ENCODE measurements at places on chromosomes 12 and 14.

- peak; percentile 84 for DNase-seq
Observed at GRCh38 chr12:56193025-56193578, 3.8 kb upstream of the SMARCC2 start.

- peak; percentile 85 for DNase-seq
Observed at GRCh38 chr12:54398995-54399793, 14.7 kb upstream of the ZNF385A start.

GRCh38 chr14:42806909-42807315 lies 1200.2 kb downstream of the LRFN5 start:
- no peak for DNase-seq

DNA sequence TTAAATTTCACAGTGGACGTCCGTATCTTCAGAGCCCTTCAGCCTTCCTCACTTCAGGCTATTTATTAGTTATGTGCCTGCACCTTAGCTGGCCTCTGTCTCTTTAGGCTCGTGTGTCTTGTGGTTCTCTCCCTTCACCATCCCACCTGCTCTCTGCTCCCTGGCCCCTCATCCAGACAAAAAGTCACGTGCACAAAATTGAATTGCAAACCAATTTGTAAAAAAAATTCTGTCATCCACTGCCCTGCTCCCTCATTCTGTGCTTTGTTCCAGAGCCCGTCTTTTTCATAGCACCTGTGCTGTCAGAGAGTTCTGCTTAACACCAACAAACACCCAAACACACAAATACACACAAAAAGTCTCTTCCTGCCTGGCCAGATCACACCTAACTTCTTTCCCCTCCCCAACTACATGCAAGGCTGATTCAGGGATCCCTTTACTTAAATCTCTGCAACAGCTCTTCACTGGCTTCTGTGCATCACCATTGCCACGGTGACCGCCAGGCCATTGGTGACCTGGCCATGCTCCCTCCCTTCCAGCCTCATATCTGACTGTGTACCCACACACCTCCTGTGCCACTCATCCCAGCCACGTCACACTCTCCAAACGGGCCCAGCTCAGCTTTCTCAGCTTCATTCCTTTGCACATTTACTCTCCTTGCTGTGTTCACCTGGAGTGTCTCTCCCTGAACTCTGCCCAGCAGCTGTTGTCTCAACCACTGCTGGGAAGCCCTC lies 205.7 kb downstream of the TTC8 start:
- no peak for DNase-seq

DNA sequence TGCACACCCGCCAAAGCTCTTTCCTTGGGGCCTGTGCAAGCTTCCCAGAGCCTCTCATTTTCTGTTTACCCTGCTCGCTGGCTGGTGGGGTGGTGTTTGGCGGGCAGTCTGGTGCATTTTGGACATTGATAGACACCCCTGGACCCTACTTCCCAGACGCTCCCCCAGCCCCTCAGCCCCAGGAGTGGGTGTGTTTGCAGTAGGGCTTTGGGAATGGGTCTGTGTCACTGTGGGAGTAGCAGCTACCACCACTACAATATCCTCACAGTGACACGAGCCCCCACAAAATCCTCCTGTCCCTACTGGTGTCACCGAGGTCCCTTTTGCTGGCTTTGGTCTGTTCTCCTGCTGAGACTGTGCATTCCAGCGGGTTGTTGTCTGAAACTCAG lies 371.3 kb downstream of the TMEM121 start:
- DNase-seq: no peak

DNA sequence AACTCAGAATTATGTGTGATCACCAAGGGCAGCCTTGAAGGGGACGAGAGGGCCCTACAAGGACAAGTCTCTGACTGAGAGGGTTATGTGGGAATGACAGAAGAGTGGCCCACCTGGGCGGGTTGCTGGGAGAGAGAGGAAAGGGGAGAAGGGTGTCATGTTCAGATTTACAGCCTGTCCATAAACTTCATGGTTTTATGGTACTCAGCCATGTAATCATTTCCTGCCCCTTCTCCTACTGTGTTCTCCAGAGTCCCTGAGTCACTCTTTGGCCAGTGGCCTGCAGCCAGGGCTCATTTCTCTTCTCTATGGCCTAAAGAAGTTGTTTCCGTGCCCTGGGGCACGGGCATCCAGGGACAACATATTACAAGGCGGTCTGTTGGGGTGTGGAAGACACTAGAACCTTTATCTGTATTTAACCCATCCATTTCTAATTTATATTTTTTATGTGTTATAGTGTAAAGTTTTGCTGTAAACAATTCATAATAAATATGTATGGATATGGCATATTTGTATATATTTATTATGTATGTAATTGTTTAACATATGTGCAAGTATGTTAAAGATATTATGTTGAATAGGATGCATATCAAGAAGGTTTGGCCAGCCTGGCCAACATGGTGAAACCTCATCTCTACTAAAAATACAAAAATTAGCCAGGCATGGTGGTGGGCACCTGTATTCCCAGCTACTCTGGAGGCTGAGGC lies 26.9 kb downstream of the DDX47 start:
- DNase-seq: no peak

DNA sequence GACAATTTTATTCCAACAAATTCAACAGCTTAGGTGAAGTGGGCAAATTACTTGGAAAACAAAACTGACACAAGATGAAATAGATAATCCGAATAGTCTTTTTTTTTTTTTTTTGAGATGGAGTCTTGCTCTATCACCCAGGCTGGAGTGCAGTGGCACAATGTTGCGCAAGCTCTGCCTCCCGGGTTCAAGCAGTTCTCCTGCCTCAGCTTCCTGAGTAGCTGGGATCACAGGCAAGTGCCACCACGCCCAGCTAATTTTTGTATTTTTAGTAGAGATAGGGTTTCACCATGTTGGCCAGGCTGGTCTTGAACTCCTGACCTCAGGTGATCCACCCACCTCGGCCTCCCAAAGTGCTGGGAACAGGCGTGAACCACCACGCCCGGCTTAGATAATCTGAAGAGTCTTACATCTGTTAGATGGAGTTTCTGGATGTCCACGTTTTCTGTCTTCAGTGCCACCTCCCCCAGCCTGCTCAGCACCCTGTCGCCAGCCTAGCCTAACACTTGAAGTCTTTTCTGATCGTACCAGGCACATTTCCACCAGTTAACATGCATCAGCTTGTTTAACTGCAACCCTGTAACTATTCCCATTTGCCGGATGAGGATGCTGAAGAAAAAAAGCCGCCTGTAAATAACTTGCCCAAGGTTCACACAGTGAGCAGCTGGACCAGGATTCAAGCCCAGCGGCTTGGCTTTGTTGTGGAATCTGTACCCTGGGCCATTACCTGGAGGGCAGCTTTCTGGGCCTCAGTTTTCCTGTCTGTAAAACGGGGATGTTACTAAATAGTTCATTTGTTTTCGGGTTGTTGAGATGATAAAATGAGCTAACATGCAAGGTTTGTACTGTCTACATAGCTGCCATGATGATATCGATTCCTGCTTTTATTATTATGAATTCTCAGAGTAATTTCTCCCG lies 26.4 kb downstream of the FBRSL1 start:
- no peak for DNase-seq

- DNase-seq: no peak
Observed at GRCh38 chr12:66405395-66405794, 103.1 kb downstream of the HELB start.

DNA sequence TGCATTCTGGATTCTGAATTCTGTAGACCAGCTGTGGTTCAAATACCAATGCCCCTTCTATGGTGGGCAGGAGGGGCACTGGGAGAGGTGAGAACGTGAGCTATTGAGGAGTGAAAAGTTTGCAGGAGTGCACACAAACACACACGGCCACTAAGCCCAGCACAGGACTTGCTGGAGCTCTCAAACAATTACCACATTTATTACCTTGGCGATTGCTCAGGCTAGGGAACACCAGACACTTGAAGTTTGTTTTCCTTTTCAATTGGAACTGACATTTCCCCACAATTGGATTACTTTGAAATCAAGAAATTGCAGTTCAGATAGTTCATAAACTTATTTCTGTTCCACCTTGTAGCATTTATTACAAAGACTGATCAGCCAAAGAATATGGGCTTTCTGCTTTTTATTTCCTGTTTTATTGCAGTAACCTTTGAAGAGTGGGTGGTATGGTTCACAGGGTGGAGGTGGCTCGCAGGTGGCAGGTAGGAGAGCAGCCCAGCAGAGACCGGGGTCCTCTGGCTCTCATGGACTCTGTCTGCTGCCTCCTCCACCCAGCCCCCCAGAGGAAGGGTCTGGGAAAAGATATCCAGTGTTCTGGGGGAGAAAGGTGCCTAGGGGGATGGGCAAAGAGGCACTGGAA lies 429.8 kb upstream of the CCDC196 start:
- no peak for DNase-seq

DNA sequence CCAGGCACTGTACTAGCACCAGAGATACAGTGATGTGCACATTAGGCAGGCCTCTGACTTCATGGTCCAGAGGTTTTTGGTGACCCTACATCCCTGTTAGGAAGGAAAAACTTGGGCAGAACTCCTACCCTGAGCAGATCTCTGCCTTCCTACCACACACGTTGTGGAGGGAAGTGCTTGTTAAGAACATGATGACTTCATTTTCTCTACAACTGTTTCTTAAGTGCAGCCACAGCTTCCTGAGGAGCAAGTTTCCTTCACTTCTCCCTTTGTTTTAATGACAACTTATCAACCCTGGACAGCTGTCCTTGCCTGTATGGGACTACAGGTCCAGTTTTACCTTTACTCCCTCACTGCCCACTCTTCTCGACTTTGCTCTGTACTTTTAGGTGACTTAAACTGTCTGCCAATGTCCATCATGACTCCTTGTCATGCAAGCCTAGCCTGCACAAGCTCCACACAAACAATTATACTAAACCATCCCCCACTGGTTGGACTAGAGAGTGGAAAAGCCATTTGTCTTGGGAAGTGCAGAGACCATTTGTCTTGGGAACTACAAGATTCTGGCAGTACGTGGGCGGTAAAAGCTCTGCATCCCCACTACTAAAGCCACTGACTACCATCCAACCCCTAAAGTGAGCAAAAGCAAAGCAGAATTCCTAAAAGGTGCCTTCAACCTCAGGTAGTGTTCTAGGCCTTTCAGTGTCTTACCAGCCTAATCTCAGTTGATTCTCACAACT lies 359.8 kb downstream of the EGLN3 start:
- DNase-seq: no peak

DNA sequence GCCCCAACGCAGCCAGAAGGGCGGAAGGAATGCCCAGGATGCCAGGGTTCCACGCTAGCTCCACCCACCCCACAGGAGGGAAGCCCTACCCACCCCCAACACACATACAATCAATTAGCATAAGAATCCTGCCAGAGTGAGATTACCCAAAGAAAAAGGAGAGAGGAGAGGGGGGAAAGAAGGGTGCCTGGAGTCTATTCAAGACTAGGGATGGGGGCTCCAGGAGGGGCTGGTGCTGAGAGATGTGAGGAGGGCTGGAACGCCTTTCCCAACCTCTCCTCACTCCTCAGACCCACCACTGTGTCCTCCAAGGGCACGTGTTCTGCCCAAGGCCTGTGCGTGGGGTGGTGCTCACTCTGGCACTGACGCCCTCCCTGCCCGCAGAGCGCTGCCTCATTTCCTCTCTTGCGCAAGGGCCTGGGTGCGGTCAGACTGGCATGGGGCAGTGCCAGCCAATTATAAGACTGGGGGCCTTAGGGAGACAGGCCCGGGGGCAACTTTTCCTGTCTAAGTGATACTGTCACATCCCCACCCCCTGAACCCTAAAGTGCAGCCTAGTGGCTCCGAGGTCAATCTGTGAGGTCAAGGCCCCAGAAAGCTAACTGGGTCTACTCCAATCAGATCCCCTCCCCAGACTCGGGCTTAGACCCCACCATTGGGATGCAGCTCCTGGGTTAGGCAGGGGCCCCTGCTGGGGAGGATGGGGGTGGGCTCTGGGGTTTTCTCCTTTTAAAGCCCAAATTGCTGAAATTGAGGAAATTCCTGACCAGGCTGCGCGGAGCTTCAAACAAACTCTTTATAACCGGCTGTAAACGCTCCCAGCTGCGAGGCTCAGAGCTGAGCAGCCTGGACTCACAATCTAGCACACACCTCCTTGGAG lies 10.2 kb upstream of the ITGB7 start:
- DNase-seq: peak; percentile 36

GRCh38 chr14:92563765-92564285 lies 50.2 kb downstream of the RIN3 start:
- no peak for DNase-seq

DNA sequence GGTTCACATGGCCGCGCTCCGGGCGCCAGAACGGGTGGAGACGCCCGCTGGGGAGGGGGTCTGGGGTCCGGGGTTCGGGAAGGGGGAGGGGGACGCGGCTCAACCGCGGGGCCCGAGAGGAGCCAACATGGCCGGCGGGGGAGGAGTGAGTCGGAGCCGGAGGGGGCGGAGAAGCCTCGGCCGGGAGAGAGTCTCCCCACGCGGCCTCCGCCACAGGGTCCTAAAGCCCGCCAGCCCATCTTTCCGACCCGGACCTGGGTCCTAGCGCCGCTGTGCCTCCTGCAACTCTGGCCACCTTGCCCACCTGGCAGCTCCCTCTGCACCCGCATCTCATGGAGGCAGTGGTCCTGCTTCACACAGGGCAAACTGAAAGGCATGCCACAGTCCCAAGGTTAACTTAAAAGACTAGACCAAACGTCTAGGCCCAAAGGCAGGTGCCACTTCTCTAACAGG lies at the start of gene BAZ2A:
TSS of gene BAZ2A (minus strand) at position 147 of the 453 bp plus-strand sequence. CDS start 12,796 bp downstream, outside the sequence.
- peak; percentile 79 for DNase-seq

- no peak for DNase-seq
Observed at GRCh38 chr12:132686825-132687210, 324 bp downstream of the POLE start.

DNA sequence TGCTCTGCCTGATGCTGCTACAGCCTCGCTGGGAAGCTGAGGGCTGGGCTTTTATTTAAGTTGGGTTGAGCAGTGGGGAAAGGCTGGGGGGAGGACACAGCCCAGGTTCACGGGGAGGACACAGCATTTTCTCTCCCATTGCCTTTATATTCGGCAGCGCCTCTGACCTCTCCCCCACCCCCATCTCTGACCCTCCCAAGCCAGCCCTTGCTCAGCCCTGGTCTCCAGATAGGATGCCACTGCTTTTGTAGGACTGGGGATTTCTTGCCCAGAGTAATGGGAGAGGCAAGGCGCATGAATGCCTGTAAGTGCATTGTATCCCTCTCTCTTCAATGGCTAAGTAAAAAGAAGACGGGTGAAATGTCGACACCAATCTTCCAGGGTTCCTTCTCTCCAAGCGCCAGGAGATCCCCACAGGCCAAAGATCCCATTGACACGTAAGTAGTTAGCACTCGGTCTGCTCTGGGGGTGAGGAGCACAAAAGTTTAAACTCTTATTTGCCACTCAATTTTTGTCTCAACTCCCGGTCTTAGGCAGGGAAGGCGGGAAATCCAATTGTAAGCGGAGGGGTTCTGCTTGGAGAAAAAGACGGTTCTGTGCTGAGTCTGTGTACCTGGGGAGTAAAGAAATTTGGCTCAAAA lies 4.6 kb downstream of the HOXC4 start:
- DNase-seq: no peak

DNA sequence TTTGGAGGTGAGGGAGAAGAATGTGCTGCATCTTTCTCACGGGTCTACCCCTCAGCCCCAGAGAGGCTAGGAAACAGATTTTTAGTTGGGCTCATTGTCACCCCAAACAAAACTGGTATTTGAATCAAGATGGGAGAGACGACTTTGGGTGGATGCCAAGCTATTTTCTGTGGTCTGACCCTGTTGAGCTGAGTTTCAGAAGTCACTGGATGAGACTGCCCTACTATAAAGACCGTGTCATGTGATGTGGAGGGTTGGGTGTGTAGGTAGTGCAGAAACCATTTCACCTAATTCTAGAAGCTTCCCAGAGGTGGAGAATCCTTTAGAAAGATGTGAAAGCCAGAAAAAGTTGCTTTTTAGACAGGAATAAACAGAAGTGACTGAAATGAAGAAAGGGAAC lies 60.2 kb downstream of the IFT43 start:
- no peak for DNase-seq

- DNase-seq: no peak
Observed at GRCh38 chr14:58954052-58954451, 234.4 kb upstream of the DAAM1 start.

GRCh38 chr14:101286271-101287018 lies 274.9 kb upstream of the DIO3 start:
- DNase-seq: no peak

Measured in CD4-positive, alpha-beta T cell treated with Interleukin-4 for 4 hours (primary cell).